HEK293T (cell line): ENCODE measurements at places on chromosomes 16 and 17.

DNA sequence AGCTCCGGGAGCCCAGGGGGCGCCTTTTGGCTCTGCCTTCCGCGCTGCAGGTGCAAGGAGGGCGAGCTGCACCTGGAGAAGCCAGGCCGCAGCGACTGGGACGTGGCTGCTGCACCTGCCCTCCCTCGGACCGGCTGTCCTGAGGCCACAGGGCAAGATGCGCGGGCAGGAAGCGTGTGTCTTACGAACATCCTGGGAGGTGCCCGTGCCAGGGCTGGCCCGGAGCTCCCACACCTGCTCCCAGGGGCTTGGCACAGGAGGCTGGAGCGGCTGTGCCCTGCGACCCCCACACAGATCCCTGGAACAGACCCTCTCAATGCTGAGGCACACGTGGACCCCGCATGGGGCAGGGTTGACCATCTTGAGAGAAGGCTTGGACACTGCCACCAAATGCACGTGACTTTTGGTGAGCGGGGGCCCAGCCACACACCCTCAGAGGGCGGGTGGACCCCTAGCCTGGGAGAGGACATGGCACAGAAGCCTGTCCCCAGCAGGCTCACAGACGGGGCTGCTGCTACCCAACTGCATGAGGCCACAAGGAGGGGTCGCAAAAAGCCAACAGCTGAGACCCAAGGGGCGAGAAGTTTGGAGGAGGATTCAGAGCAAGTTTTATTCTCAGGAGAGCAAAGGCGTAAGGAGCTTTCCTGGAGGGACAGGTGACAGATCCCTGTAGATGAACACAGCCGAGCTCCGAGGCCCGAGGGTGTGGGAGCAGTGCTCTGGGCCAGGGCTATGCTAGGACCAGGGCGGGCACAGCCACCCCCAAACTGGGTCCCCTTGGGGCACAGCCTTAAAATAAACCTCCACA lies 11.4 kb downstream of the NDUFAF8 start:
- no peak for DNase-seq

DNA sequence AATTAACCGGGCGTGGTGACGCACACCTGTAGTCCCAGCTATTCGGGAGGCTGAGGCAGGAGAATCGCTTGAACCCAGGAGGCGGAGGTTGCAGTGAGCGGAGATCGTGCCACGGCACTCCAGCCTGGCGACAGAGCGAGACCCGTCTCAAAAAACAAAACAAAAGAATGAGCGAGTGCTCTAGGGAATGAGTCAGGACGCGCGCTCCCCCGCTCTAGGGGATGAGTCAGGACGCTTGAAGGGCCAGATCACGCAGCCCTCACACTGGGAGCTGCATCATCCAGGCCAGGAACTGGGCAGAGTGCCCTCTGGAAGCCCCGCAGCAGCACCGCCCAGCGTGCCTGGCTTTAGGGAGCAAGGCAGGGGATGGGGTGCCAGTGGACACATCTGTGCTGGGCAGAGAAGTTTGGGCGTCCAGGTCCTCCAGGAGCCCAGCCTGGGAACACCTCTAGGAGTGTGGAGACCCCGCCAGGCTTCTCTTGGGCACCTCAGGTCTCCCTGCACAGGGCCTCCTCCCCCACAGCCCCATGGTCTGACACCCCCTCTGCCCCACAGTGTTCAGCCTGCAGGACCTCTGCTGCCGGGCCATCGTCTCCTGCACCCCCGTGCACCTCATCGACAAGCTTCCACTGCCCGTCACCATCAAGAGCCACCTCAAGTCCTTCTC lies 3.9 kb upstream of the WFIKKN1 start:
- no peak for DNase-seq

DNA sequence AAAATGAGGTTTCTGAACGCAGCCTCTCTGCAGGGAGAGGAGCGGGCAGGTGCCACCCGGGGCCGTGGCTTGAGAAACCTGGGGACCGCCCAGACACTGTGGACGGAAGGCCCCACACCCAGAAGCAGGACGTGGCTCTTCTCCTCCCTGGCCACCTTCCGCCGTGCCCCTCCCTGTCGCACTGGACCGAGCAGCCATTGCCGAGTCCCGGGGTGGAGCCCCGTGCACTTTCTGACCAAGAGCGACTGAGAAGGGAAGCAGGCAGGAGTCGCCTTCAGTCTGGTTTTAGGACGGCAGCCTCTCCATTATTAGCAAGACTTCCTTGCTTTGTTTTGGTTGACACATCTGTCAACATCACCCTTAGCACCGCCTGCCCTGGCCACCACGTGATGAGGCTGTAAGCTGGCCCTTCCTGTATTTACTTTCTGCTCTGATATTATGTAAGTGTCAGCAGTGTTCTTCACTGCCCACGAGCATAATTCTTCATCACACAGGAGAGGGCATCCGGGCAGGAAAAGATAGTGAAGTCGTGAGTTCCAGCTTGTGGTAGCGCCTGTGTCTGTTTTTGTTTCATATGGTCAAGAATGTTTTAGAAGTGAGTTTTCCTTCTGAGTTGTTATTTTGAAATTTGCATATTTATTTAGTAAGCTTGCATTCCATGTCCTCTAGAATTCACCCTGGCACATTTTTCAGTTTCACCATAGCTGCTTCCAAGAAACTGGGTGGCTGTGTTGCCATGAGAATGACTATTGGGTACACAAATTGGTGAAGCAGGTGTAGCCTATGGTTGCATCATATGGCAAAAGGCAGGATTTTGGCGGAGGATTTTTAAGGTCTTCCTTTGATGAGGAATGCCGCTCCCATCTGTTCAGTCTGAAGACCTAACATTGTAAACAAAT lies 1.0 kb downstream of the HERPUD1 start:
- peak; percentile 45 for DNase-seq

GRCh38 chr17:68785565-68786486 lies 169.4 kb downstream of the ABCA8 start:
- DNase-seq: no peak

GRCh38 chr16:62751218-62751617 lies 715.0 kb upstream of the CDH8 start:
- DNase-seq: no peak

- DNase-seq: no peak
Observed at GRCh38 chr17:40600486-40601046, 35.3 kb upstream of the CCR7 start.

GRCh38 chr16:31354394-31355291 lies at the start of gene ITGAX:
Gene ITGAX, plus strand, starts transcription at chr16:31355176. Its CDS starts 79 bp downstream, at chr16:31355255.
- no peak for DNase-seq

DNA sequence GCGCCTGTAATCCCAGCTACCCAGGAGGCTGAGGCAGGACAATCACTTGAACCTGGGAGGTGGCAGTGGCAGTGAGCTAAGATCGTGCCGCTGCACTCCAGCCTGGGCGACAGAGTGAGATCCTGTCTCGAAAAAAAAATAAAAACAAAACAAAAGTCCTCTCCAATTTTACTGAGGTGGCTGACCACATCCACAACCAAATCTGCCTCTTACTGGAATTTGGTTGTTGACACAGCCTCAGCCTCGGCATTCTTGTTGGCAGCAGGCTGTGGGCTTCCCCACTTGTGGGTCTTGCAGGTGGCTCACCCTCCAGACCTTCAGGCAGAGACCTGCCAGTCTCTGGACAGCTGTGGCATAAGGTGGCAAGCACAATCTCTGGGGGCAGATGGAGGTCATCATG lies 15.6 kb downstream of the B4GALNT2 start:
- no peak for DNase-seq

- DNase-seq: peak; percentile 81
Observed at GRCh38 chr16:30953511-30954124, 3.9 kb upstream of the SETD1A start.

DNA sequence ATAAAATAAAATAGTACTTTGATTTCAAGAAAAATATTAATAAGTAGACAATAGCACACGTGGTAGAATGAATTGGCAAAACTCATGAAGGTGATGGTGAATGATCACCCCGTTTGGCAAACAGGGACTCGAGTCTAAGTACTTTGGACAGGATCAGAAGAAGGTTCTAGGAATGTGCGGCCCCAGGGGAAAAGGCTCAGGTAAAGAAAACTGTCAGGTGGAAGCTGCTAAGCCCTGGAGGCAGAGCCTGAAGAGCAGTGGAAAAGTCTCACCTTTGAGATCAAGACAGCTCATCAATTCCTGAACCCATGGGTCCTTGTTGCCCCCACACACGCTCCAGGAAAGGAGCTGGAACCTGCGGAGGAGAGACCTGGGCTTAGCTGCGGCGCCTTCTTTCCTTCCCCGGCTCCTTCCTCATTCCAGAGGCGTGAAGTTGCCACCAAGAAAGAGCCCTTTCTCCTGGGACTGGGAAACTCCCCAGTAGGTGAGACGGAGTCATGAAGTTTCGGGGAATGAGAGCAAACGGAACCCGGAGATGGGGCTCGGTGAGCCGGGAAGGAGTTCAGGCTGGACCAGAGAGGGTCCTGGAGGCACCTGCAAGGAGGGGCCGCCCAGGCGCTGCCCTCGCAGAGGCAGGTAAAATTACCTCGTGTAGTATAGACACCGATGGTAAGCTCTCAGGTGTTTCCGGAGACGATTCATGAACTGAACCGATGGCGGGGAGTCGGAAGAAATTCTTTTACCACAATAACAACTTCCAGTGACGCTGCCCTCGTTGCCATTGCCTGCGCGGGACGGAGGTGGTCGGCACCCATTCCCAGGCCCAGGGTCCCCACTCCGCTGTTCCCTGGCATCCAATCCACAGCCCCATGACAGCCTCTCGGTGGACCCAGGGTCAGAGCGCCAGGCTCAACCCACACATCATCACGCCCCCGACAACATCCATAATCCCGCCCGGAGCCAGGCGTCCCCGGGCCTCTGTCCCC lies 1.2 kb upstream of the ZMYND15 start:
- no peak for DNase-seq

- DNase-seq: no peak
Observed at GRCh38 chr16:78443542-78444364, 344.3 kb downstream of the WWOX start.

- no peak for DNase-seq
Observed at GRCh38 chr17:80747469-80747868, 202.8 kb downstream of the RPTOR start.

GRCh38 chr17:4818276-4818675 lies 11.3 kb downstream of the PLD2 start:
- DNase-seq: no peak
